IPS-NIHi11 (cell line): ENCODE measurements at places on chromosomes 3 and 15.

DNA sequence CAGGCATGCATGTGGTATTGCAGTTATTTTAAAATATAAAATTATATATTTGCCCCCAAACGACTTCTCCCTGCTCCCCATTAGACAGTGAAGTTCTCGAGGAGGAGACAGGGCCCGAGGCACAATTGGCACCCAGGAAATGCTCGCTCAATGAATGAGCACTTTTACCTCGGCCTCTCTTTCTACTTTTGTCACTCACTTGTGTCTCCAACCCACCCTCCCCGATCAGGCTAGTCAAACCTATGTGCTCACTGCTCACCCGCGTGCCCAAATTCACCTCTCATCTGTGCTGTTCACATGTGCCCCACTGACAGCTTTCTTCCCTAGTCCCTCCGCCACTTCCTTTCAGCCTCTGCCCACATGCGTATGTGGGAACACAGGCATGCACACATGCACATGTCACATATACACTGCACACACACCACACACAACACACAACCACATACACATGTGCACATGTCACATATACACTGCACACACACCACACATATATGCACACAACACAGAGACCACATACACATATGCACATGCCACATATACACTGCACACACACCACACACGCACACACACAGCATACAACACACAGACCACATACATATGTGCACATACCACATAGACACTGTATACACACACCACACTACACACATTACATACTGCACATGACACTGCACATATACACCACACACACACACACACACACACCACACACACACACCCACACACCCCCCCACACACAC lies 46.3 kb upstream of the DLG1 start:
- DNase-seq: no peak

DNA sequence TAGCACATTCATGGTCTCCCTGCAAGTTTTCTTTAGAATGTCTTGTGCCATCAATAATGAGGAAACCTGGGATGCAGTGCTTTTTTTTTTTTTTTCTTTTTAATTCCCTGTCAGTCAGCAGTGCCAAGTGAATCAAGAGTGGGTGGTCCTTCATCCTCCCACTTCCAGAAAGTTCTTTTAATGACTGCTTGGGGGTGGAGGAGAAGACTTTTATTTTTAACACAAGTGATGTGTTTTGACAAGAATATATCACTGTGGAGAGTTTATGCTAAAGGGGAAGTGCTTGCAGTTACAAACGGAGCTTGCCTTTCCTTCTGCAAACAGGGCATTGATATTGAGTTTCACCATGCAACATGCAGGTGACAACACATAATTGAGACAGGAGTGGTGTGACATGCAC lies 69.7 kb downstream of the CACNA2D3 start:
- no peak for DNase-seq

DNA sequence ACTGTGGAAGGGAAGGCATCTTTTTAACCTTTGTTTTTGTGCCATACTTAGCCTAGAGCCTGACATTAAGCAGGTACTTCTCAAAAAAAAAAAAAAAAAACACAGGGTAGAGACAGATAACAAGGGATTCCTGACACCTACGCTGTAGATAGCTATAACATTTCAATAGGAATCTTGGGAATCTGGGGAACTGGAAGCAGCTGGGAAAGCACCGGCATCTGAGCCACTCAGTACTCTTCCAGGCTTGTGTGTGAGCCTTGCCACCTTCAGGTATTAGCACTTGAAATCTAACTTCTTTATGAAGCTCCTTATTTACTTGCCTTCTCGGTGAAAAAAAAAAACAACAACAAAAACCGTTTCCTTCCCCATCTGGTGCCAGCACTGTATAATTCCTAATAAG lies 46.8 kb downstream of the PIK3CA start:
- peak; percentile 11 for DNase-seq

DNA sequence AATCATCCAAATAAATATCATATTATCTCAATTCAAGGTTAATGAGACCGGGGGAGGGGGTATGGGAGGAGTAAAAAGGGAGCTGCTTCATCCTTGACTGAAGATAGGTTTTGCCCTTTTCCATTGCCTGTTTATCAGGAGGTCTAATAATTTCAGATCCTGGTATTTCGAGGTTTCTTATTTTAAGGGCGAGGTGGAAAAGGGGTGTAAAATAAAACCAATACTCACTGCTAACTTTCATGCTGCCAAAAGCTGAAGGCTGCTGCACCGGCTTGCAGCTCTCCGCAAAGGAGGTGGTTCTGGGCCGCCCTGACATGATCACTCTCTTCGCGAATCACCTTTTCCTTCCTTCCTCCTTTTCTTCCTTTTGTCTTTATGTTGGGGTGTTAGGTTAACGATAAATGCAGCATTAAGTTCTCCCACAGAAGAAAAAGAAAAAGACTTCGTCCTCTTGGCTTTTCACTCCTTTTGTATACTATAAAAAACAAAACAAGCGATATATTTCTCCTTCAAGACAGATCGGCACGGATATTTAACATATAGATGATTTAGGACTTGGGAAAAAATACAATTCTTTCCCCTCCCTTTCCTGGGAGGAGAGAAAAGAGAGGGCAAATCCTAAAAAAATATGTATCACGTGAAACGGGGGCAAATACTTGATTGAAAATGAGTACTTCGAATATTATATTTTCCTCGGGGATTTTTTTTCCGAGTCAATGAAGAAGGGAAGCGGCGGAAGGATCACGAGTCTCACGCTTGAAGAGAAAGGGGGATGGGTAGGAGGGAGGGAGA lies 932 bp downstream of the GSK3B start:
- no peak for DNase-seq

- DNase-seq: no peak
Measured at GRCh38 chr15:99923711-99924110, 190.5 kb upstream of the LYSMD4 start.

GRCh38 chr15:31079519-31079918 lies 22.0 kb downstream of the TRPM1 start:
- no peak for DNase-seq

- no peak for DNase-seq
Measured at GRCh38 chr15:73383310-73384189, 14.8 kb upstream of the HCN4 start.

DNA sequence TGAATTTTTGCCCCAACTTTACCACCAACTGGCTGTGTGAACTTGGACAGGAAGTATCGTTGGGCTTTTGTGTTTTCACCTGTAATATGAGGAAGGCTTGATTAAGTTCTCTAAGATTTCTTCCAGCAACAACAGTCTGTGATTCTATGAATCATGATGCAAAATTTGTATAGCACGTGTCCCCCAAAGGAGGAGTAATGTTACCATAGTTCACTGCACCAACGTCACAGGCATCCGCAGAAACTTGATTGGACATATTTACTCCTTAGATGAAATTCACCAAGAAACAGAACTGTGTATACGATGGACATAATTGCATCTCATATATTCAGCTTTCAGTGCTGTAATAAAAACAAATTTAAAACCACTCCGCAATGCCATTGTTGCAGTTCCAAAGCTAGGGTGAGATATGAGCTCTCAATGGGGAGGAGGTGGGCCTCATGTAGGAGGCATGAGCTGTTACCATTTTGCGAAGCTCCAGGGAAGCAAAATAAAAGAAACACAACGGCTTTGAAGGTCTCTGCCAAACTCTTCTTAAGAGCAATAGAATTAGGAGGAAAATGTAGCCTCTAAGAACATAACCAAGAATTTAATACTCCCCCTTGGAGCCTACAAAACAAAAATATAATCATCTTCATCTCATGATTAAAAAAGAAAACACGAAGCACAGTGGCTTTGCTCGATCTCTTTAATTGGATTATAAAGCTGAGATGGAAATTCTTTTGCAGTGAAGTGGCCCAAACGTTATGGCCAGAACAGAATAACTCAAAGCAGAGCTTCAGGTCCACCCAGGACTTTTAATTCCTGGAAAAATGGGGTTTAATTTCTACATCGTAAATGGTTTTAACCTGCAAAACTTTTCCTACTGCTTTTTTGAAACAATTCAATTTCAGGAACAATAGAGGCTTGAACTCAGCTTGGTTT lies 80.7 kb downstream of the CHST2 start:
- no peak for DNase-seq

GRCh38 chr15:20352241-20353200 lies 189.1 kb downstream of the GOLGA6L6 start:
- DNase-seq: no peak

DNA sequence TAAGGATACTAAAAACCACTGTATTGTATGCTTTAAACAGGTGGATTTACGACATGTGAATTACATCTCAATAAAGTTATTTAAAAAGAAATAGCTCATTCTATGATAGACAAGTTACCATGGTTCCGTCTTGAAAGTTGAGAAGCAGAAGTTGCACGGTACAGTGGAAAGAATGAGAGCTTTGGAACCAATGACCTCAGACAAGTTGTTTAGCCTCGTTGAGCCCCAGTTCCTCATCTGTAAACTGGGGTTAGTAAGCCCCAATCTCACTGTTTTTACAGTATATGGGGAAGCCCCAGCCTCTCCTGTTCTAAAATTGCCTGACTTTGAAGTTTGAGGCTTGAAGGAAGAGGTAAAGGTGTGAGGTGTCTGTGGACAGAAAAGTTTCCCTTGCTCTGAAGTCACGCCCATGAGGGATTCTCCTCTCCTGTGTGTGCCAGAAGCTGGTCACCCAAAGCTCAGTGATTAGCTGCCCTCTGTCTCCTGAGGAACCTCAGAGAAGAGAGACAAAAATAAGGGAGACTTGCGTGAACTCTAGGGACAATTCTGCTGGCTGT lies 10.0 kb downstream of the CRYGS start:
- no peak for DNase-seq
